ENCODE measurements at places on chromosomes 16 and 17. TPM values are rescaled to one million over a fixed set of nuclear protein-coding genes. Genes with fewer than 3 reads are reported as not detected.

SLFN5 gene
- 14.5 TPM for total RNA-seq

ATXN7L3 gene
- 104 TPM for total RNA-seq

RHBDF2 gene
- 34.3 TPM for total RNA-seq

MSI2 gene
- total RNA-seq, result 56.5 TPM

FOXO3B gene
- 6.0 TPM for total RNA-seq

SLC25A11 gene
- 92.9 TPM for total RNA-seq

SOST gene
- total RNA-seq, result not detected

TBC1D3G gene
- total RNA-seq, result not detected

HSD11B2 gene
- total RNA-seq, result 1.3 TPM

DHRS7C gene
- total RNA-seq, result not detected

TM4SF5 gene
- not detected for total RNA-seq

ITGAL gene
- 233 TPM for total RNA-seq

RRAD gene
- total RNA-seq, result 0.32 TPM

C1QTNF8 gene
- not detected for total RNA-seq

SULT1A2 gene
- total RNA-seq, result 0.23 TPM

C17orf67 gene
- 2.3 TPM for total RNA-seq

CSH2 gene
- total RNA-seq, result not detected

NUTF2 gene
- total RNA-seq, result 179 TPM

SEPTIN12 gene
- total RNA-seq, result not detected

NPW gene
- 18.1 TPM for total RNA-seq

ARL5C gene
- total RNA-seq, result not detected

DRC3 gene
- total RNA-seq, result 0.55 TPM

WDR45B gene
- 57.0 TPM for total RNA-seq

RCVRN gene
- total RNA-seq, result not detected

AGRP gene
- not detected for total RNA-seq

MT1A gene
- total RNA-seq, result not detected

C16orf89 gene
- not detected for total RNA-seq

IQCK gene
- 3.9 TPM for total RNA-seq

IGF2BP1 gene
- total RNA-seq, result 0.59 TPM

KRTAP1-5 gene
- total RNA-seq, result not detected

CDH16 gene
- not detected for total RNA-seq

MARVELD3 gene
- total RNA-seq, result not detected

CFAP119 gene
- 6.3 TPM for total RNA-seq

UNC13D gene
- total RNA-seq, result 162 TPM

TBC1D3H gene
- 1.0 TPM for total RNA-seq

ANKRD40CL gene
- not detected for total RNA-seq

ADAMTS18 gene
- total RNA-seq, result not detected

SGSH gene
- total RNA-seq, result 12.2 TPM

PLXDC1 gene
- 0.71 TPM for total RNA-seq

TBX2 gene
- total RNA-seq, result not detected

ADAM11 gene
- total RNA-seq, result 0.10 TPM

GLOD4 gene
- 82.4 TPM for total RNA-seq

PEX12 gene
- 6.0 TPM for total RNA-seq

TP53TG3B gene
- total RNA-seq, result not detected

CIBAR2 gene
- total RNA-seq, result not detected

ITGB3 gene
- total RNA-seq, result 0.04 TPM

PCGF2 gene
- 1.4 TPM for total RNA-seq

TMEM114 gene
- total RNA-seq, result not detected

KCNJ16 gene
- total RNA-seq, result not detected

CD300C gene
- total RNA-seq, result not detected

MFAP4 gene
- not detected for total RNA-seq

PYDC1 gene
- total RNA-seq, result not detected

RBL2 gene
- total RNA-seq, result 49.6 TPM

EFNB3 gene
- 0.08 TPM for total RNA-seq

SOX8 gene
- 0.63 TPM for total RNA-seq
